Smooth muscle cell of the brain vasculature (primary cell): ENCODE measurements at places on chromosomes 2 and 18.

GRCh38 chr2:219214141-219214540 is 4.6 kb downstream of the ABCB6 start:
- DNase-seq: no peak

DNA sequence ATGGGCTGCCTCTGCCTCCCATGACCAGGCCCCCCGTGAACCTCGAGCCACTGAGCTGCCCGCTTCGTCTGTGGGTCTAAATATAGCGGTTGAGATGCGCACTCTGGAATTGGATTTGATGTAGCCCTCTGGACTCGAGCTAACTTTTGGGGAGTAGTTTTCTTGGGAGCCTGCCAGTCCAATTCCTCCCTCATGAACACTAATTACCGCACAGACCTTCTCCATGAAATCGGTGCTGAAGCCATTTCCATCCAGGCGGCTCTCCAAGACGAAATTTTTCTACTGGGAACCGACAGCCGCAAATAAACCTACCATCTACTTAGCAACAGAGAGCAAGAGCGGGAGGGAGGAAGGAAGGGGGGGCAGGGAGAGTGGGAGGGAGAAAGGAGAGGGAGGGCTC is 63.6 kb downstream of the CELF4 start:
- no peak for DNase-seq

- DNase-seq: no peak
These were observed 78.0 kb upstream of the HNMT start for GRCh38 chr2:137886083-137886831.

DNA sequence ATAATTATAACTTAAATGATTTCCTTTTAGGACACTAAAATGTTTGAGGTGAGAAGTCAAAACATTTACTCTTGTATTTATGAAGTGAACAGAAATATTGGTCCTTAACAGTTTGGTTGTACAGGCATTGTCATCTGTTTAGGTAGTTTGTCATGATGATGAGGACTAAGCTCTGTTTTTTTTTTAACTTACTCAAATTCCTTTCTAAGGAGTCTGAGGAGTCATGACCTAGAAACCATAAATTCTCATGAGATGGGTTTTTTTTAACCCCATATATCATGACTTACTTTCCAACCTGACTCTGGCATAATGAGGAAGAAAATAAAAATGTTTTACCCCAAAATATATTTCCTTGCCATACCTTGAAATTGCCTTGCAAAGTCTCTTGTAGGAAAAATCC is 1176.2 kb downstream of the SUCLG1 start:
- DNase-seq: no peak

DNA sequence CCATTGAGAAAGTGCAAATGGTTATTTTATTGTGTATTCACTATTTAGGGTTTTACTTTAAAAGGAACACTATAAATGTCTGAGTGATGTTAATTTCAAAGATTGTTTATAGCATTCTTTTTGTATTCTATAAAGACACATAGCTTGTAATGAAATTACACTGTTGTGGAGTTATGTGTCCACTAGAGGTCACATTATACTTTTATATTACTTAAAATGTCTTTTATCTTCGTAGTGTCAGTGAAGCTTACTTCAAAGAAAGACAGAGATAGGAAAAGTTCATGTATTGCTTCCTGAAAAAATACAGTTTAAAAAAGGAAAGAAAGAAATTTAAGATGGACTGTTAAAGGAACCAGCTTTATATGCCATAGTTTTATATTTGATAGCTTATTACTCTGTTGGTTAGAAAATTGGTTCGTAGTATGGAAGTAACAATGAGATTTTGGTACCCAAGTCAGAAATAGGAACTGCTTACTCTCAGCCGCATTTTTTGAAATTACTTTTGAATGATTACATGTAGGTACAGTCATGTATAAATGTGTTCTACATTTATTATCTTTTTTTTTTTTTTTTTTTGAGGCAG is 20.5 kb downstream of the APLF start:
- DNase-seq: no peak

- DNase-seq: no peak
These were observed 491.9 kb upstream of the CHAC2 start for GRCh38 chr2:53275743-53276142.

GRCh38 chr2:7127156-7127555 is 209.9 kb downstream of the RNF144A start:
- no peak for DNase-seq

DNA sequence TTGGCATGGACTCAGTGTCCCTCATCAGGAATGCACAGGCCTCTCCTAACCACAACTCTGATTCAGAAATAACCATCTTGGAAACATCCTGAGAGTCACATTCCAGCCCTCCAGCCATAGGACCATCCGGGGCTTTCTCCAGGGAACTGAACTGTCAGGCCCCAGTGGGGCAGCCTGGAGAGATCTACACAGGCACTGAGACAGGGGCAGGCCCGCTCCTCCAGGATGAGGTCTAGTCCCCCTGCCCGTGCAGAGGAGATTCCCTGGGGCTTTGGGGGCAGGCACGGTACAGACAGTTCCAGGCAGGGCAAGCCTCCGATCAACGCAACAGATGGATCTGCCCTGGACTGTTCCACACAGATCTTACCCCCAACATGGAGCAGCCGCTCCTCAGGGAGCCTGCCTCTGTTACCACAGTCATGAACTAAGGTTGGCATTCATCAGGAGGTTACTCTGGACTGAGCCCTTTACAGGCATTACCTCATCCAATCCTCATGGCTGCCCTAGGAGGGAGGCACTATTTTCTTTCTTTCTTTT is 12.0 kb downstream of the KCNK3 start:
- no peak for DNase-seq

- no peak for DNase-seq
These were observed 83.1 kb downstream of the SEPTIN10 start for GRCh38 chr2:109530712-109531111.

DNA sequence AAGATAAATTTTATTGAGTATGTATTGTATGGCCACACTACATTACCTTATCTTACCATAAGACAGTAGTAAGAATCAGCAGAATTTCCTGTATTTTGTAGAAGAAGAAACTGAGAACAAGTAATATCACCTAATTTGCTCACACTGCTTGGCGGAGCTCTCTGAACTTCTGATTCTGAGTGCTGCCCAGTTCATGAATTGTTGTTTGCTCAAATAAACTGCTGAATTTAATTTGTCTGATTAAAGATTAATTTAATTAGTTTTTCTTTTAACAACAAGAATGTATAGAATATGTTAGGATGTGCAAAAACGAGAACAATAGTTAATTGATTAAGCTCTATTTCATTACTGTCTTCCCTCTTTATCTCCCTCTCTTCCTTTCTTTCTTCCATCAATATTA is 100.1 kb upstream of the ERBB4 start:
- no peak for DNase-seq

- no peak for DNase-seq
These were observed 41.7 kb upstream of the PLA2R1 start for GRCh38 chr2:160104115-160104514.

DNA sequence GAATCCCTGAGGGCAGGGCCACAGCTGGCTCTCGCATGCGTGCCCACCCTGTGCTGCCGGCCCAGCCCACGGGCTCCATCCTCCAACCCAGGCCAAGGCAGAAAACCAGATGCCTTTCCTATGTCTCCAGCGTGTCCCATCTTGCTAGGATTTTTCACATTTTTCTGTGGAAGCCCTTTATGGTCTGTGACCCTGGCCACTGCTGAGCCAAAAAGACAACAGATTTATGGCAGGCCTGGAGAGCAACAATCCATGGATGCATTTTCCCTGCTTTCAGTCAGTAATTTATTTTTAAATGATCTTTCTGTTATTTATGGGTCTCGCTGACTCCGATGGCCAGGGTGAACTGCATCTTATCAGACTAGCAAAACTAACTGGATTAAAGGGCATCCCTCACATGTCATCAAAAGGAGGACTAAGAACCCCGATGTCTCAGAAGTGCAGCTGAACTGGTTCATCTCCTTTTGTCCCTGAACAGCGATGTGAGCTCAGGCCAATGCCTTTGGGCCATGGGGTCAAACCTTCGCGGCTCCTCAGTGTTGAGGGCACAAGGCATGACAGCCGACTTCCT is 346.0 kb downstream of the CYRIA start:
- DNase-seq: no peak

GRCh38 chr2:195404651-195405050 is 252.4 kb upstream of the SLC39A10 start:
- DNase-seq: no peak

DNA sequence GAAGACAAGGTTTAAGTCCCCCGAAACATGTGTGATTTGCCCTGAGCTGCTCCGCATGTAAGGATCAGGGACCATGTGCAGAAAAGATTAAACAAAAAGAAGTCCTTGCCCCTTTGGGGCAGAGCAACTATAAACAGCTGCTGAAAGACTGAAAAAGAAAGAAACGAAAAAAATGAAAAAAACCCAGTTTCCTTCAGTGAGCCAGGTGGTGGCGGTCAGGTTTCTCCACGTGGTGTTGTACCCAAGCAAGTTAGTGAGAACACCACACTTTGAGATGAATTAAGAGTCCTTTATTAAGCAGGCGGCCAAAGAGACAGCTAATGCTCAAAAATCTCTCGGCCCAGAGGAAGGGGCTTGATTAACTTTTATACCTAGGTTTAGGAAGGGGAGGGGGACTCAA is 404.9 kb upstream of the SYT4 start:
- no peak for DNase-seq

- DNase-seq: peak; percentile 13
These were observed 225.5 kb upstream of the GALNT5 start for GRCh38 chr2:157032017-157032416.

DNA sequence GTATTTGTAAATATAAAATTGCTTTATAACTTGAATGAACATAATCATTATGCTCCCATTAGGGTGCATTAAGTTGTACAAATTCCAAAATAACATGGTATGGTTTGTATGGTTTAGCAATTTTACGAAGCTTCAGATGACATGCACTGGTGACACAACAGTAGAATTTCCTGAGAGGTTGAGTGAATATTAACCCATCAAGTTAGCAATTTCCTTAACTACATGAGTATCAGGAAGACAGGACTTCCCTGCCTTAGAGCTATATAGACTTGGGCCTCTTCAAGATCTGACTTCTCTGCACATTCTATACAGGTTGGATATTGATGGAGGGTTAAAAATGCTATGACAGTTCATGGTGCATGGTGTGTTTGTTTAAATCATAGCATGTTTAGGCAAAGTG is 60.2 kb downstream of the ZC3H6 start:
- DNase-seq: no peak

GRCh38 chr18:70452501-70452900 is 163.7 kb downstream of the SOCS6 start:
- no peak for DNase-seq

- no peak for DNase-seq
These were observed 140.3 kb downstream of the NDUFA10 start for GRCh38 chr2:239884875-239885274.

GRCh38 chr2:147025646-147026585 is 818.9 kb upstream of the ACVR2A start:
- no peak for DNase-seq

- no peak for DNase-seq
These were observed 14.9 kb upstream of the DGKD start for GRCh38 chr2:233339427-233339826.

GRCh38 chr18:48460929-48461583 is 51.9 kb upstream of the ZBTB7C start:
- DNase-seq: no peak

DNA sequence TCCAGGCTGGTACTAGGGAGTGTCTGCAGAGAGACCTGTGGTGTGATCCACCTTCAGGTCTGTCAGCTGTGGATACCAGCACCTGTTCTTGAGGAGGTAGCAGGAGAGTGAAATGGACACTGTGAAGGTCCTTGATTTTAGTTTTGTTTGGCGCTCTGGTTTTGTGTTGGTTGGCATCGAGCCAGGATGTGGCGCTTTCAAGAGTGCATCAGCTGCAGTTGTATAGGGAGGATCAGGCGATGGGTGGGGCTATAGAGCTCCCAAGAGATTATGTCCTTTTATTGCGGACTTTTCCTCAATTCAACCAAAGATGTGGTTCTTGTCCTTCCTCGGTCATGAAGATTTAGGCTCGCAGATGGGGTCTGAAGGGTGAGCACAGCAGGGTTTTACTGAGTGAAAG is 37.5 kb downstream of the SLC39A10 start:
- no peak for DNase-seq
